SIG-M5 (cell line): ENCODE measurements at places on chromosomes 12 and 14.

GRCh38 chr12:76919383-76920171, 40.8 kb upstream of the CSRP2 start:
- no peak for DNase-seq

- DNase-seq = no peak
Measured at GRCh38 chr14:69259168-69259526, 811 bp upstream of the GALNT16 start.

GRCh38 chr12:6171409-6172015, 28.7 kb upstream of the CD9 start:
- no peak for DNase-seq

GRCh38 chr14:72640911-72641485, 252.9 kb downstream of the DPF3 start:
- no peak for DNase-seq

DNA sequence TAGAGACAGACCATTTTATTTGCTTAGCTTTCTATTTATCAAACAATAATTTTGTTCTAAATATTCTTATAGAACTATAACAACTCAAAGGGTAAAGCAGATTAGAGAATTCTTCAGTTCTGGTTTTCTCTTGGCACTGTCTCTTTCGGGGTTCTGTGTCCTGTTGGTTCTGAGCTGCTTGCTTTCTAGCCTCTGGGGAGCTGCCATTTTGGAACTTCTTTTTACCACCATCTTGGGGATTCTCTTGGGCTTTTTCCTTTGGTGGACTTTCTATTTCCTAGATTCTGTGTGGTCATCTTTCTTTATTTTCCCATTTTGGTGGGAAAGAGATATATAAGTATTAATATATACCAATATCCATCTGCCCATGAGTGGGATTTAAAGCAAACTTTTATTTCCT, 467.7 kb downstream of the PCNX1 start:
- no peak for DNase-seq

DNA sequence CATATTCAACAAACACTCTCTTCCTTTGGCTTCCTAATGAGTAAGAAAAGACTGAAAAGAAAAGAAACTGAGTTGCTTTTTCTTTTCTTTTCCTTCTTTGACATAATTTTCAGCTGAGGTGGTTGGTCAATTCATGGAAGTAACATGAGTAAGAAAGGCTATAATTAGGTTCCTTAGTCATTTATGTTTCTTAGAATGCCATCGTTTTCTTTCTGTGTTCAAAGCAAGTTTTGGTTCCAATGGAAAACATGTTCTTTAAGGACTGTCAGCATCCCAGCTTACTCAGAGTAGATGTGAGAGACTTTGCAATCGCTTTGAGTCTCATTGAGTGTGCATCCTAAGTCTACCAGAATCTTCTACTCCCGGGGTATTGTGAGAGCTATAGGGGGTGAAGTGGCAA, 882.4 kb downstream of the DIO2 start:
- no peak for DNase-seq

DNA sequence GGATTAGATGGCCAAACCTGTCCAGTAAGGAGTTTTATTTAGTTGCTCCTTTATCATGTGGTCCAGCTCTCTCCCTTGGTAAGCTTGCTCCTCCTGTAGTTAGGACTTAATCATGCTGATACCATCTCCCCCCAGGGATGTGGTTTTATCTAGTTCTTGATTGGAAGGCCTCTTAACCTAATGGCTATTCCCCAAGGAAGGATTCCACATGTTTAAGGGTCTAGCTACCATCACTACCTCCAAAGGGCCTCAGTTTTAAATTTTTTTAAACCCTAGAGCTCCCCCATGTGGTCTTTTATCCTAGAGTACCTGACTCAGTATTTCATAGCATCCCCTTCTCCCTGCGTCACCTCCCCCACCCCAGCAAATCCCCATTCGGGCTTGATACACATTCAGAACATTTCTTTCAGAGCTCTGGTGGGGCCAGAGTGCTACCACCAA, 22.5 kb downstream of the MAP3K12 start:
- DNase-seq = no peak

GRCh38 chr12:111645433-111645832, 40.3 kb downstream of the BRAP start:
- no peak for DNase-seq

DNA sequence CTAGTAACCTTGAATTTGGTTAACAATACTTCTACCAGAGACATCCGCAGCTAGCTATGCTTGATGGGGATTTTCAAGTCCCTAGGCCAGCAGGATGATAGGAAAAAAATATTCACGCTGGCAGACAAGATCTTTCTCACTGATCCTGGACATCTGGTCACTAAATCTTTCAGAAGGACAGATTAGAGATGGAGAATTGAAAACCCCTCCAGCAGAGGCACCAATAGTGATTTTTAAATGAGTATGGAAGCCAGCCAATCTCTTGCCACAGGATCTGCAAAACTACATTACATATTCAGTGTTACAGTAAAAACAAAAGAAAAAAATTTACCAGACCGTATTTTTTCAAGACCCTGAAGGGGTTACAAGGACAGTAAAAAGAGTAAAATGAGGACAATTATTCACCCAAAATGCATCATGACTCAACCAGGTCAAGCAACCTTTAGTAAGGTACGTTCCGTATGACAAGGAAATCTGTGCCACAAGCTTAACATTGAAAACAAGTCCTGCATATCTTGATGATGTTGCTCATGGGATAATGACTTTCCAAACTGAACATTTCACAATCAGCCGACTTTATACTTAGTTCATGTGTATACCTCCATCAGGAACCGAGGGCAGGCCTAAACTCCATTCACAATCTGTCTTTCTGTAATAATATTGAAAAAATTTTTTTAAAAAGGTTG, 239.5 kb downstream of the GXYLT1 start:
- no peak for DNase-seq

GRCh38 chr12:111505601-111506036, 93.5 kb downstream of the ATXN2 start:
- DNase-seq = no peak

GRCh38 chr12:75419841-75420240, 29.0 kb downstream of the GLIPR1L2 start:
- no peak for DNase-seq

GRCh38 chr12:75815756-75816155, 215.8 kb downstream of the PHLDA1 start:
- DNase-seq = no peak

GRCh38 chr12:29781705-29782266, 2.0 kb downstream of the TMTC1 start:
- DNase-seq = no peak

DNA sequence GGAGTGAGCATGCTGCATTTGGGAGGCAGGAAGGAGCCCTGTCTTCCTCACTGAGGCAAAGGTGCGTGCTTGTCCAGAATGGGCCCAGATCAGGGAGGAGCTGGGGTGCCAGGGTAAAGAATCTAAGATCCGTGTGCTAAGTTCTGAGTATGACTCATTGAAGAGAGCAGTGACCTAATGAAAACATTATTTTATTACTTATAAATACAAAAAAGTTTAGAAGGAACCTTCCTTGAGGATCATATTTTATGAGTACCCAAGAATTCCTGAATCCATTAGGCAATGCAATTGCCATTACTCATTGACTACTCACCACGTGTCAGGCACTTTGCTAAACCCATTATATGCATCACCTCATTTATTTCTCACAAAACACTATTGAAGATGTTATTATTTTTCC, 264.7 kb downstream of the EGLN3 start:
- no peak for DNase-seq

DNA sequence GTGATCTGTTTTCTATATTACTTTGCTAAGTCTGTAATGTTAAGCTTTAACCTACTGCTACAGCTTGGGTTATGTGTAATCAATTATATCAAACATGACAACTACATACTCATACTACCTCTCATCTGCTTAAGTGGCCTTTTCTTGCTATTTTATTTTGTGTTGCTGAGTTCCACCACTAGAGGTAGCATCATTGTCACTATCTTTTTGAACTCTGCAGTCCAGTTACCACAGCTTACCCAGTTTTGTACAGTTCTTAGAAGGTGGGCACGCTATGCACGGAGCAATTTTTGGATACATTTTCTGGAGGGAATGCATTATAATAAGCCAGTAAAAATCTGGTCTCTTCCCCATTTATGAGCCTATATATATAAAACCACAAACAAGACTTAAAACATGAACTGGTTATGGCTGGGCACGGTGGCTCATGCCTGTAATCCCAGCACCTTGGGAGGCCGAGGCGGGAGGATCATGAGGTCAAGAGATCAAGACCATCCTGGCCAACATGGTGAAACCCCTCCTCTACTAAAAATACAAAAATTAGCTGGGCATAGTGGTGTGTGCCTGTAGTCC, 48.5 kb downstream of the SAV1 start:
- DNase-seq = no peak

DNA sequence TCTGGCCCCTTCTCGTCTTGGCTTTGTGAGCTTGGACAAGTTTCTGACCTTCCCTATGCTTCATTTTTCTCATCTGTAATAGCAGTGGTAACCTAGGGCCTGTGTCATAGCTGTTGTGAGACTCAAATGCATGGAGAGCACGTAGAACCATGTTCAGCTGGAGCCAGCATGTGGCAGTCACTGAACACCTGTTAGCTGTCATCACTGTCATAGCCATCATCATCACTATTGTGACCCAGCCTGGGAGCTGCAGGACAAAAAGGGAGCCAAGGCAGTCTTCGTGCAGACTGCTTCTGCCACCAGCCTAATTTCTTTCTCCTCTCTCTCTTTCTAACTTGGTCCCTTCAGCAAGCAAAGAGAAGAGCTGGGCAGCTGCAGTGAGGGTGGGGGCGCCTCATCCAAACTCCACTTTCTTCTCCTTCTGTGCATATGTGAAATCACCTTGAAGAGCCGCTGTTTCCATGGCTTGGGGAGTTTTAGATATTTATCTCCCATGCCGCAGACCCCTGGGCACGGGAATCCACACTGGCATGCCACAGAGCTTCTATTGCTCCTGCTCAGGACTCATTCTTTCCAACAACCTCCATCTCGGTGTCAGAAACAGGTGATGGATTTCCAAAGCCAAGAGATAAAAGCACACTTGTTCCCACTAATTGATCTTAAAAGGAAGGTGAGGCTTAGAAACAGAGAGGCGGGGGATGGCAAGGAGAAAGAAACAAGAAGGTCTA, 87.0 kb downstream of the SRRM4 start:
- DNase-seq = no peak

DNA sequence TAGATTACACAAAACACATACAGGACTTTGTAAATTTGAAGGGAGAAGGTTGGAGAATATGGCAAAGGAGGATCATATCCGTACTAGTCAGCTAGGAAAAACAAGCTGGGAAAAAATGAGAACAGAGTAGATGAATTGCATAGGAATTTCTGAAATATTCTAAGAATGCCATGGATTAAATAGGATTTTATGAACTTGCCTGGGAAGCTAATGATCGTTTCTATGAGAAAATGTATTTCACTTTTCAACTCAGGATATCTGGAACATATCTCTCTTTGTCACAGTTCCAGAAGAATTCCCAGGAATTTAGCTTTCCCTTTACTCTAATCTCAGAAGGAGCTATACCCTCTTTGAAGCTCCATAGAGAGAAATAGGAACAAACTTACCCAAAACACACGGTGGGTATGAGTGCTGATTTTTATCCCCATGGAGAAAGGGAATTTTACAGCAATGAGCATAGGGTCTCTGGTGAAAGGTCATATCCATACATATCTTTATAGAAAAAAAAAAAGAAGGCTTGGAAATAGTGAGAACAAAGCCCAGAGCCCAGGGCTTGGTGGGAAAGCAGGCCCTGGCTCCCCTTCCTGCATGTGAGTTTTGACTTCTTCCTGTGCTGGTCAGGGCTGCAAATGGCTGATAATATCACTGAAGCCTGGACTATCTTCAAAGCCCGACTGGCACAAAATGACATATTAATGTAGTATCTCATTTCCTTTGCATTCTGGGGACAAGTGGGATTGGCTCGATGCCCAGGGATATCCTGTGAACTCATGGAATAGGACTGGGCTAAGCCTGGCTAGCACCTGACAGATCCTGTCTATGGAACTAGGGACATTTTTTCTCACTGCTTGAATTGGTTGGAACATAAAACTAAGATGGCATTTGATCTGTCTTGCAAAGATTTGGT, 136.3 kb downstream of the AEBP2 start:
- no peak for DNase-seq

GRCh38 chr12:68455691-68456345, 123.7 kb upstream of the MDM1 start:
- no peak for DNase-seq

- DNase-seq = no peak
Measured at GRCh38 chr12:48980953-48981756, 3.0 kb downstream of the WNT1 start.

- no peak for DNase-seq
Measured at GRCh38 chr12:3892631-3893030, 19.4 kb upstream of the PARP11 start.

DNA sequence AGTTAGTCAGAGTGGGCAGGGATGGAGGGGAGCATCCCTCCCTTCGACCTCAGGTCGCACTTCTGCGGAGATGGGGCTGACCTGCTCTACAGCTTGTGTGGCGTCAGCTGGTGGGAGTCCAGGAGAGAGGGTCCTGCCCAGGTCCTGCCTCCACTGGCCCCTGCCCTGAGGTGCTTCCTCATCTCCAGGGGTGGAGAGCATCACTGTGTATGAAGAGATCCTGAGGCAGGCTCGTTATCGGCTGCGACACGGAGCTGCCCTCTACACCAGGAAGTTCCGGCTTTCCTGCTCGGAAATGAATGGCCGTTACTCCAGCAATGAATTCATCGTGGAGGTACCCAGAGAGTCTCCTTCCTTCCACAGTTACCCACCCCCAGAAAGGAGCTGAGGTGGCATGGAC, 20.2 kb downstream of the CLSTN3 start:
- no peak for DNase-seq

- no peak for DNase-seq
Measured at GRCh38 chr12:106981788-106982187, 5.2 kb downstream of the MTERF2 start.

GRCh38 chr12:116980083-116980482, 69.3 kb downstream of the FBXW8 start:
- no peak for DNase-seq

- DNase-seq = no peak
Measured at GRCh38 chr14:34180434-34180833, 229.6 kb upstream of the EGLN3 start.

- no peak for DNase-seq
Measured at GRCh38 chr14:67641902-67642749, 22.4 kb downstream of the ARG2 start.
